Progenitor cell of endocrine pancreas (in vitro differentiated cells): ENCODE measurements at places on chromosomes 3 and 15. TPM values are rescaled to one million over a fixed set of nuclear protein-coding genes. Genes with fewer than 3 reads are reported as not detected.
A peak's percentile ranks its signal among the peaks of the same experiment; 100 is the strongest.

GRCh38 chr3:107989661-107990060 is 101.2 kb downstream of the CD47 start:
- no peaks in the 10 kb centered on the region for H3K36me3 ChIP-seq
- no peak overlapping the region for H3K27ac ChIP-seq
- DNase-seq, result no peak
- H3K4me3 ChIP-seq, result no peak overlapping the region
- no peaks in the 10 kb centered on the region for H3K27me3 ChIP-seq

DNA sequence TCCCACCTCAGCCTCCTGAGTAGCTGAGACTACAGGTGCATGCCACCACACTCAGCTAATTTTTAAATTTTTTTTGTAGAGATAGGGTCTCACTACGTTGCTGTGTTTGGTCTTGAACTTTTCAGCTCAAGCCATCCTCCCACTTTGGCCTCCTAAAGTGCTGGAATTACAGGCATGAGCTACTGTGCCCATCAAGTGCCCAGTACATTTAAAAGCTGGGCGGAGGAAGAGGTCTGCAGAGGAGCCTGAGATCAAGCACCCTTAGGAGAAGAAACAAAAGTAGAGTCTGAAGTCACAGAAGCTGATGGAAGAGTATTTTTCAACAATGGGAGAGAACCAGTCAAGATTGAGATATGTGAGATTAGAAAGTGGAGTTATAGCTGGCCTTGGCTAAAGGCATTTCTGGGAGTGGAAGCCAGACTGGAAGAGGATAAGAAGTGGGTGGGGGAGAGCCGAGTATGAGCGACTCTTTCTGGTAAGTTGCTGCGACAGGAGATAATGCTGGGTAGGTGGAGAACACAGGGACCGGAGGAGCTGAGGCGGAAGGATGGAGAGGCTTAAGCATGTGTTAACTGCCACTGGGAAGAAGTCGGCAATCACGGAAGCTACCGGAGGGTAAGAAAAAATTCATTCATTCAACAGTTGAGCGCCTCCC is 782 bp upstream of the IREB2 start:
- peak overlapping the region; percentile 99 for H3K27ac ChIP-seq
- peaks cover 3% of the 10 kb centered on the region for H3K27me3 ChIP-seq
- peaks cover 5% of the 10 kb centered on the region for H3K36me3 ChIP-seq
- H3K4me1 ChIP-seq, result peaks cover 13% of the 10 kb centered on the region
- DNase-seq, result no peak

SFMBT1 gene
- total RNA-seq, result 19.7 and 20.5 TPM in 2 replicates

GRCh38 chr3:24435584-24435983 is 59.1 kb downstream of the THRB start:
- no peak for DNase-seq
- peaks cover 10% of the 10 kb centered on the region for H3K27me3 ChIP-seq
- no peaks in the 10 kb centered on the region for H3K36me3 ChIP-seq
- H3K27ac ChIP-seq, result no peak overlapping the region
- peaks cover 16% of the 10 kb centered on the region for H3K4me1 ChIP-seq
- H3K4me3 ChIP-seq, result no peak overlapping the region

DNA sequence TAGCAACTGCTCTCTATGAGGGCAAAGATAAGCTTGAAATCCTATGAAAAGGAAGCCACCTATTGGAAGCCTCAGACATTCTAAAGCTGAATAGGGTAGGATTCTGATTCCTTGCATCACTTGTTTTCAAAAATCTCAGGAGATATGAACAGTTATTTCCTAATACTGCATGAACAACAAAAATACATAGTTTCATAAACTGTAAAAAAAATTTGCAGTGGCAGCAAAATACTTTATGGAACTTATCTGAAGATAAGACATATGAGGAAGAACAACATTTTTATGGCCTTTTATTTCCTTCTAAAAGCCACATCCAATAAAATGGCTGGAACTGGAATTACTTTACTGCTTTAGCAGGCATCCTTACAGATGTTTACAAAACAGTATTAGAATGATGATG is 29.9 kb downstream of the AP3S2 start:
- H3K4me1 ChIP-seq, result peaks cover 5% of the 10 kb centered on the region
- H3K27ac ChIP-seq, result no peak overlapping the region
- H3K4me3 ChIP-seq, result no peak overlapping the region
- peaks cover 9% of the 10 kb centered on the region for H3K36me3 ChIP-seq
- no peaks in the 10 kb centered on the region for H3K27me3 ChIP-seq

CPNE9 gene
- 0.47 and 0.69 TPM in 2 replicates for total RNA-seq

DNA sequence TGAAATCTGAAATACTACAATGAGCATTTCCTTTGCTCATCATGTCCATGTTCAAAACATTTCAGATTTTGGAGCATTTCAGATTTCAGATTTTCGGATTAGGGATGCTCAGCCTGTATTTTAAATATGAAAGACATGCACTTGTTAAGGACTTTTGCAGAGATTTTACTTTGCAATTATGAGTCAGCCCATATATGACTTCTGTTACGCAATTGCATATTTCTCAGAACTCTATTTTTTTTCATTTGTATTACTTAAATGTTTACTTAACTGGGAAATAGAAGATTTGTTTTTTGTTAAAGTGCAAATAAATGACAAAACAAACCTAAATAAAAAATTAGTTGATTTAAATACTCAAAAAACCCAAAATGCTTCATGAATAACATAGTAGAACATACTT is 376.2 kb downstream of the ZBTB20 start:
- H3K4me1 ChIP-seq, result no peaks in the 10 kb centered on the region
- H3K27me3 ChIP-seq, result no peaks in the 10 kb centered on the region
- no peaks in the 10 kb centered on the region for H3K36me3 ChIP-seq
- no peak for DNase-seq

TGM5 gene
- not detected in 2 replicates for total RNA-seq

DNA sequence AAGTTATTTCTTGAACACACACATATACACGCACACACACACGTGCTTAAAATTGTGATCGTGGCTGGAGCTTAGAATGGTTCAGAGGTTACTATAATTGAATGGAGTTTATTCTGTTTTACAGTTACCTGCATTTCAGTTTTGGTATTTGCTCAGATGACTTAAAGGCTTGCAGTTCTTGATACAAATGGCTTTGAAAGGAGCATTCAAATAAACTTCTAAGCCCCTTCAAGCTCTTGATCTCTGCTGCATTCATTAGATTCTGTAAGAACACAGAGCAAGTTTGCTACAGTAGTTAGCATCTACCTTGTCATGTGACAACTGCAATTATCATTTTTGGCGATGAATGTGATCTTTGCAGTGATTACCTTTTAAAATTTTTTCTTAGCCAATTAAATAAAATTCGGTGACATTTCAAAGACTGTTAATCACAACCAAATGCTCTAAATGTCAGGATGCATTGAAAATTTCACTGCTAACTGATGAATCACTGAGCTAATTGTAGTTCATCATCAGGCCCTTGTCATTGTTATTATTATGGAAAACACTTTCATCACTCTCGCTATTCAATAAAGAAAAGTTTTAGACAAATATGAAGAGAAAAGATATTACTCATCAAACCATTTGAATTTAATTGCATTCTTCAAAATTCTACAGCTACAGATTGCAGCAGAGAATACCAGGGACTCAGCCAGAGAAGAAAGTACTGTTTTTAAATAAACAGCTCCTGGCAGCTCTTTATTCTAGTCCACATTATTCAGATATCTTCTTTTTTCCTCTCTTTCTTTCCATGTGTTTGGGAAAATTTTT is 296.1 kb downstream of the LRTM1 start:
- DNase-seq, result no peak
- H3K36me3 ChIP-seq, result no peaks in the 10 kb centered on the region
- H3K27me3 ChIP-seq, result peaks cover 29% of the 10 kb centered on the region
- H3K4me3 ChIP-seq, result no peak overlapping the region
- no peak overlapping the region for H3K27ac ChIP-seq

DNA sequence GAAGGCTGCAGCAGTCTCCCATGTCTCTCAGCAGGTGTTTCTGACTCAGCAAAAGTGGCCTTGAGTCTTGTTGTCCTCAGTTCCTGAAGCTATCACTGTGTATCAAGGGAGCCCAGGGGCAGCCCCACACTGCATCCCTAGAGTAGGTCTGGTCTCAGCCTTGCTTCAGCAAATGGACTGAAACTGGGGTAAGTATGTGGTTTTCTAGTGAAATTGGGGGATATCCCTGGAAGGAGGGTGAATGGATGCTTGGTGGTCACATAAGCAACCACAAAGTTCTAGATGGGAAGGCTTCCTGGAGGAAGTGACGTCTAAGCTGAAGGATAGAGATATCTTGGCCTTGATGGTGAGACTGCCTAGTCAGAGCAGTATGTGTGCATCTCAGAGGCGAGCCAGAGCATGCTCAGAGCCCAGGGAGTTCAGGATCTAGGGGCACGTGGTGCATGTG is 38.4 kb downstream of the TMEM158 start:
- no peak overlapping the region for H3K27ac ChIP-seq
- H3K36me3 ChIP-seq, result no peaks in the 10 kb centered on the region
- H3K4me3 ChIP-seq, result no peak overlapping the region
- peaks cover 20% of the 10 kb centered on the region for H3K27me3 ChIP-seq
- peaks cover 11% of the 10 kb centered on the region for H3K4me1 ChIP-seq
- DNase-seq, result no peak

DNA sequence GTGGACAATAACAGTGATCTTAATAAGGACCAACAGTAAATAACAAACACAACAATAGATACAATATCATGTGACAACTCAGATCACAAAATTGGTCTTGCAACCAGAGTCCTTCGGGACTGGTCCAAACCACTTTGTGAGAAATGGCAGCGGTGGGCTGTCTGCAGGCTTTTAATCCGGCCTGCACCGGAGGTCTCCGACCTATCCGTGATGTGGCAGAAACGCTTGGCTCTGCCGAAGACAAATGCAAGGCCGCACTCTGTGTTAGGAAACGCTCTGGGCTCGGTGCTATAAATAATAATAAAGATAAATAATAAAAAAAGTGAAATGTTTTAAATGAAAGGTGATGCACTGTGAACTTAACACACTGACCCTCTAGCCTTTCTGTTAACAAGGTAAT is 810.6 kb upstream of the NR2F2 start:
- H3K27ac ChIP-seq, result no peak overlapping the region
- DNase-seq, result no peak
- peaks cover 1% of the 10 kb centered on the region for H3K4me1 ChIP-seq
- no peaks in the 10 kb centered on the region for H3K36me3 ChIP-seq
- peaks cover 4% of the 10 kb centered on the region for H3K27me3 ChIP-seq

GRCh38 chr3:120678331-120678947 is 3.6 kb downstream of the HGD start:
- H3K4me1 ChIP-seq, result peaks cover 47% of the 10 kb centered on the region
- peak overlapping the region; percentile 52 for H3K4me3 ChIP-seq
- H3K36me3 ChIP-seq, result peaks cover 17% of the 10 kb centered on the region
- H3K27ac ChIP-seq, result peak overlapping the region; percentile 97
- DNase-seq, result peak; percentile 14

CAPN3 gene
- 2.9 and 3.7 TPM in 2 replicates for total RNA-seq

TICRR gene
- 13.9 and 14.7 TPM in 2 replicates for total RNA-seq

DNA sequence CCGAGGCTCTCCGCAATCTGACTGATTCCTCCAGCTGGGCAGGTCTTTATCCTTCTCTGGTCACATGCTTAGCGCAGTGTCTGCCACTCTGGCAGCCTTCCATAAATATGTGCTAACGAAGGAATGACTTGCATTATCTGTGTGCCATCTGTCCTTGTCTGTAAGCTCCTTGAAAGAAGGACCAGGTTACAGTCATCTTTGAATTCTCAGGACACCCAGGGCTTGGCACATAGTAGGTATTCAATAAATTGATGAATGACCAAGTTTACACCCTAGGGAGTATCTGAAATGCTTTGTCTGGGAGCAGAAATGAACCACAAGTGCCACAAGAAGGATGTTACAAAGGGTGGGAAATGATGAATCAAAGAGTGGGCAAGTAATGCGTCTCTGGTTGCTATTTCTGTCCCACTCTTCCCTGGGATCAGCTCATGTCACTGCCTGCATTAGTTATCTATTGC is 16.5 kb upstream of the FAM3D start:
- DNase-seq, result no peak
- H3K27me3 ChIP-seq, result peaks cover 3% of the 10 kb centered on the region
- no peaks in the 10 kb centered on the region for H3K4me1 ChIP-seq
- H3K36me3 ChIP-seq, result no peaks in the 10 kb centered on the region
- no peak overlapping the region for H3K27ac ChIP-seq
- H3K4me3 ChIP-seq, result no peak overlapping the region

TM4SF18 gene
- total RNA-seq, result 0.36 TPM in 1 of 2 replicates, not detected in the other

DNA sequence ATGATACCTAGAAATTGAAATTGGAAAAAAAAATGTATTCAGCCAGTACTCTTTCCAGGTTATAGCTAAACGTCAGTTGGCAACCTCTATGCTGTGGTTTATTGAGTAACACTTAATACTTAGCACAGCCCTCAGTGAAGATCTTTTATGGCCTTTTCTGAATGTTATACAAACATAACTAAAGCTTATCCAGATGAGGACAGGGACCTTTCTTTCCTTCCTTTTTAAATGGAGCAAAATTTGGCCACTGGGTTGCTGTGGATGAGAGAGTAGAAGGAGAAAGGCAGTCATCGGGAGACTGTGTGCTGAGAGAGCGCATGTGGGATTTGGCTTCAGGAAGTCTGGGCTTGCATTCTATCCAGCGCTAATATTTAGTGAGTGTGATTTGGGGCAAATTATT is 36.1 kb downstream of the IGF1R start:
- no peaks in the 10 kb centered on the region for H3K36me3 ChIP-seq
- H3K4me3 ChIP-seq, result no peak overlapping the region
- H3K4me1 ChIP-seq, result peaks cover 33% of the 10 kb centered on the region
- H3K27ac ChIP-seq, result no peak overlapping the region
- H3K27me3 ChIP-seq, result no peaks in the 10 kb centered on the region
- DNase-seq, result no peak

DNA sequence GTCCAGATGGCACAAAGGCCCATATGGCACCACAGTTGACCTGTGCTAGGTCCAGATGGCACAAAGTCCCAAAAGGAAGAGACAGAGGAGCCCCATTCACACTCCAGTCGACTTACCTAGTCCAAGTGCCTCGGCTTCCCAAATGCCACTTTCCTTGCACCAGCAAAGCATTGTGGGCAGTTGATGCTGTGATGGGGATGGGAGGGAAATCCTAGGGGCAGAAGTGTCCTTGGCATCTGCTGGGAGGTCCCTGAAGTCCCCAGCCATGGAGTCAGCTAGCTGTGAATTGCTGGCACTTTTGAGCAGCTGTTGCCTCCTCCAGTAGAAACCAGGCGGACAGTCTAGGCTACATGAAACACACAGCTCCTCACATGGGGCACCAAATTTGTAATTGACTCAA is 60.3 kb upstream of the SIAH2 start:
- DNase-seq, result no peak
- no peaks in the 10 kb centered on the region for H3K36me3 ChIP-seq
- no peaks in the 10 kb centered on the region for H3K4me1 ChIP-seq
- no peak overlapping the region for H3K27ac ChIP-seq
- no peak overlapping the region for H3K4me3 ChIP-seq

CMTM8 gene
- total RNA-seq, result 33.8 and 39.1 TPM in 2 replicates

GRCh38 chr3:45568848-45569762 is 25.4 kb upstream of the LIMD1 start:
- H3K27me3 ChIP-seq, result peaks cover 3% of the 10 kb centered on the region
- DNase-seq, result no peak
- H3K4me1 ChIP-seq, result peaks cover 2% of the 10 kb centered on the region
- no peak overlapping the region for H3K27ac ChIP-seq

- H3K4me1 ChIP-seq, result peaks cover 1% of the 10 kb centered on the region
- DNase-seq, result no peak
- no peaks in the 10 kb centered on the region for H3K36me3 ChIP-seq
- H3K27me3 ChIP-seq, result peaks cover 33% of the 10 kb centered on the region
- H3K4me3 ChIP-seq, result no peak overlapping the region
These were observed 302.5 kb downstream of the OCA2 start for GRCh38 chr15:27796405-27797320.
